ENCODE measurements at places on chromosomes 13 and 19.
A peak's percentile ranks its signal among the peaks of the same experiment; 100 is the strongest.

DNA sequence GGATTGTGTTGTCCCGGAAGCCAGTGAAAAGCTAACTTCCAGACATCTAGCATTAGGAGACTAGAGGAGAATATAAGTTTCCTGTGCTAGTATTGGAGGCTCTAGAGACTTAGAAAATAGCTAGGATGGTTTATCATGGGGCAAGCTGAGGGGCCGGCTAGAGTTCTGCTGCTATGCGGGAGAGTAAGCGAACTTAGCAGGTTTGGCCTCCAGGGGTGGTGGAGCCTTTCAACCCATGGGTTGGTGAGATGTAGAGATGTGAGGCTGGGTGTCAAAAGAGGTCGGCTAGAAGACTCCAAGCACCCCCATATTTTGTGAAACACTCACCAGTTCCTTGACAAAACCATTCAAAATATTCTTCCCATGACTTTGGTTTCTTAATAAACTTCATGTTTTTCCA is 4.4 kb downstream of the SULT2A1 start:
- ATAC-seq, result no peak

DNA sequence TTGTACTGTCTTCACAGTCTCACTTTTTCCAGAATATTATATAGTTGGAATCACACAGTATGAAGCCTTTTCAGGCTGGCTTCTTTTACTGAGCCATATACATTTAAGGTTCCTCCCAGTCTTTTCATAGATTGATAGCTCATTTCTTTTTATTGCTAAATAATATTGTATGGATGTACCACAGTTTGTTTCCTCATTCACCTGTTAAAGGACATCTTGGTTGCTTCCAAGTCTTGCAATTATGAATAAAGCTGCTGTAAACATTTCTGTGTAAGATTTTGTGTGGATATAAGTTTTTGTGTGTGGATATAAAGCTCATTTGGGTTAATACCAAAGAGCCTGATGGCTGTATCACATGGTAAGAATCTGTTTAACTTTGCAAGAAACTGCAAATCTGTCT is 24.5 kb upstream of the CYP2A7 start:
- no peak for ATAC-seq

- ATAC-seq, result no peak
Observed at GRCh38 chr19:950352-951066, 24.7 kb downstream of the ARID3A start.

- peak; percentile 37 for ATAC-seq
Observed at GRCh38 chr19:3950871-3951861, 18.3 kb downstream of the NMRK2 start.

- ATAC-seq, result no peak
Observed at GRCh38 chr13:105037110-105037509, 1498.4 kb downstream of the EFNB2 start.
